NB4 (cell line): ENCODE measurements at places on chromosomes 4 and X.
A peak's percentile ranks its signal among the peaks of the same experiment; 100 is the strongest.

- no peak for DNase-seq
Observed at GRCh38 chr4:108166441-108167315, 2.1 kb downstream of the LEF1 start.

DNA sequence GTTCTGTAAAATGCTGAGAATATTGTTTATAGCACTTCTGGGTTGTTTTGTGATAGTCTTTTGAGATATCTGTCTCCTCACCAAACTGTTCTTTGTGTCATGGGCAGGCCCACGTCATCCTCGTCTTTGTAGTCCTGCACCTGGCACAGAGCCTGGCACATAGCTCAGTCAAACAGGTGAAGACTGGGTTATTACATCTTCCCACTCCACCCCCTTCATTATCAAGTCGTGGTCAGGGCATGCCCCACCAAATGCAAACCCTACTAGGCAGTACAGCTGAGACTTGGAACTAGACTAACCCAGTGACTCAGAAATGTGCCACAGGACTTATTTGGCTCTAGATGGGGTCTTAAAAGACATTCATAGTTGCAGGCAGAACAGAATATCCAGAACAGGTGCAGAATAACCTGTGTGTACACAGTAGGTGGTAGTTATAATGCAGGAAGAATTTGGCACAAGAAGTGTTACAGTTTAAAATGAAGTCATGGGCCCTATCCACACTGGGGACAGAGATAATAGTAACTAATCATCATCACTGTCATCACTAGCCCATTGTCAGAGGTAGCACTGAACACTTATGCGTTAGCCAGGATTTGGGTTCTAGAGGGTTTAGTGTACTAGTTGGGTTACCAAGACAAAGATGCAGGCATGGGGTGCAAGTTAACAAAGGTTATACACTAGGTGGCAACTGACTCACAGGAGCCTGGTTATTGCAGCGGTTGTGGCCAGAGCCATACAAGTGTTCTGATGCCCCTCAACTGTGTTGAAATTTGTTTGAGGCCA is 74.9 kb downstream of the TBL1X start:
- peak; percentile 52 for DNase-seq

GRCh38 chr4:37568489-37568888 is 117.7 kb downstream of the RELL1 start:
- peak; percentile 23 for DNase-seq

DNA sequence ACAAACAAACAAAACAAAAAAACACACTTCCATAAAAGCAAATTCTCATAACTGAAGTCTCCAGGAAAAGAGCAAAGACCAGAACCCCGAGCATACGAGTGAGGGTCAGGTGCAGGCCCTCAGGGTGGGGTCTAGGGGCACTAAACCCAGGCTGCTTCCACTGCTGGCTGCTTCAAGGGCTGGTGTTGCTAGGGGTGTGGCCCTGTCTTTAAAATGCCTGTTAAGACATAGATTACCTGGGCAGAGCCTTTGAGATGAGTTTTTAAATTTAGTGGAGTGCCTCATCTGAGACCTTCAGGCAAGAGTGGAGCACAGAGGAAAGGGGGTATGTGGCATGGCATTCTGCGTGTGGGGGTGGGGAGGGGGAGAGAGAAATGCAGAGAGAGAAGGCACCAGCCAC is 87.0 kb downstream of the FHDC1 start:
- DNase-seq = no peak

- no peak for DNase-seq
Observed at GRCh38 chr4:181259081-181259709, 984.0 kb upstream of the TENM3 start.

DNA sequence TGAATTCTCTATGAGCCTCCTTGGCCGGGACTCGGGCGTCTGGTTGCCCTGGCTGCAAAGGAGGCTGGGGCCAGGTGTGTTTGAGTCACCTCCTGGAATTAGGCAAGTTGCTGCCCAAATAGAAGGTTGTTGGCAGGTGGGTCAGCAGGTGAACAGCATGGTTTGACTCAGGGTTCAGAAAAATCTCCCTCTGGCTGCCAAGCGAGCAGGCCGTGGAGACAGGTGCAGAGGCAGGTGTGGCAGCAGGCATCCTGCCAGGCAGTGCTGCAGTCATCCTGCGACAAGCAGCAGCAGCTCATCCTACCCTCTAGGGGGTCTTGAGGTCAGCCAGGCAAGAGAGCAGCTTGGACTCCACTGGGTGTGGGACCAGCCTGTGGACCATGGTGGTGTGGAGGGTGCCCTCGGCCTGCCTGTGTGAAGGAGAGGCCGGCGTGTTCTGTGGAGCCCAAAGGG is 8.2 kb downstream of the MSANTD1 start:
- DNase-seq = no peak

GRCh38 chr4:43331226-43332051 is 438.9 kb downstream of the GRXCR1 start:
- no peak for DNase-seq
